Kidney capillary endothelial cell (primary cell): ENCODE measurements at places on chromosomes 12 and 14.

- peak; percentile 60 for DNase-seq
Observed at GRCh38 chr14:100384819-100385813, 62.0 kb downstream of the SLC25A47 start.

GRCh38 chr14:76936483-76936882 lies 92.0 kb downstream of the IRF2BPL start:
- no peak for DNase-seq

DNA sequence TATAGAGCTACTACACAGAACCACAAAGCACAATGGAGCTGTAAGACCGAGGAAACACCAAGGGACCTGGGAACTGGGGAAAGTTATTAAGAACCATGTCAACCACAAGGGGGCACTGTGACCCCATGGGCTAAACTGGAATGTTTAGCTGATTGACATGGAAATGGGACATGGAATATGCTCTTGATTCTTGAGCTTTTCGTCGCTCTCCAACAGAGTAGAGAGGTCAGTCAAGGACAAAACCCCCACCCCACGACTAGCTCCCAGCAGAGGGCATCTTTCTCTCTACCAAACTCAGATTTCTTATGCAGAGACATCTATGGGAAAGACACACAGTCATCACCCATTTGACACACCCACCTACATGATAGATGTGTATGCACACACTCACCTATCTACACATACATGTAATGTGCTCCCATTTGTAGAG lies 10.1 kb downstream of the NDRG2 start:
- DNase-seq = peak; percentile 78

- no peak for DNase-seq
Observed at GRCh38 chr14:63277591-63278183, 41.0 kb downstream of the GPHB5 start.

DNA sequence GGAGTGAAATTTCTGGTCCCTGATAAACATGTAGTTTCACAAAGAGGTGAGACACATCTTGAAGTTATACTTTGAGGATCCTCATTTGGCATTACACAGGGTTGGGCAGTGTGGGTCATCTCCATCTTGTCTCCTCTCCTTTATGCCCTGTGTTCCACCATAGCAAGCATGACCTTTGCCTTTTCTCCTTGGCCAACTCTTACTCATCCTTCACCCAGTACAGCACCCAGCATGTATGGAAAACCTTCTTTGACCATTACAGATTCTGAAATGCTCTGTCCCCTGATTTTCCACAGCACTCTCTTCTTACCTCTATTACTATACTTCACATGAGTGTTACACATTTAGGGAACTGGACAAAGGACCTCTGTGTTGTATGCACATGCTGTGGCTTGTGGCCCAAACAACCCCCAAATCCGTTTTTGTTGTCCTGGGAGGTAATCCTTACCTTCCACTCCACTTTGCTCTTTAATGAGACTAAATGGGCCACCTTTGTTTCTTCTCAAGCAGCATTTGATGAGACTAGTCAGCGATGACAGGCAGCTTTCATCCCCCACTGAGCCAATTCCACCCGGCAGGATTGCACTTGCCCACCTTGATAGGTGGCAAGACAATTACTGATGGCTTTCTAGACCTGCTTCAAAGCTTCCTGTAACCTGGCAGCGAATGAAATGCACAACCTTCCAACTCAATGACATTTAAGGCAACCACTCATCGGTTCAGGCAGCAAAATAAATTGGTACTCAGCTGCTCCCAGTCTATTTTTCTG lies 163.5 kb downstream of the MON2 start:
- no peak for DNase-seq

- DNase-seq = peak; percentile 32
Observed at GRCh38 chr14:52741865-52742264, 11.9 kb downstream of the STYX start.

DNA sequence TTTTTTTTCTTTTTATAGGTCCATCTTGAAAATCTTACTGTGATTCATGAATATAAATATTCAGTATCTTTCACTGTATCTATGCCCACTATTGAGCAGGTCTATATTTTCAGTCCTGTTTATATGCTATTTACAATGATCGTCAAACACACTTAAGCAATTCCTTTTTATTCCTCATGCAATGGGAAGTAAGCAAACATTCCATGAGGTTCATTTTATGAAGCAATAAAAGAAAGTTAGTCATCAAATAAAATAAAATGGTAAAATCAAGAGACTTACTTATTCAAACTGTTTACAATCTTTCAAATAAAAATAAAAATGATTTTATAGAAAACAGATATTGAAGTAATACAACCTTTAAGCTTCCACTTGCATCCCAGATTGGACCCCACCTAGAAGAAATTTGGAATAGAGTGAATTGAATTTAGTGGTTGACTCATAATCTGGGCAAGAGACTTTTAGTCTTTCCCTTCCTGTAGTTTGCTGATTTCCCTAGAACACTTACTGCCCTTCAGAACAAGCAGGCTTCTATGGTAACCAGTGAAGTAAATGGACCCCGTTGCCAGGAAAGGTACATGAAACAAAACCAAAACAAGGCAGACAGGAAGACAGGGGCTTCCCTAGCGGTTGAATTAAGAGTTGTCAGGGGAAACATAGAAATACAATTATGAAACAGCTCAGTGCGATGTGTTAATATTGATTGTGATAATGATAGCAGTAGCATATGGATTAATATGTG lies 241.0 kb upstream of the ATP2B1 start:
- peak; percentile 72 for DNase-seq

GRCh38 chr12:96886998-96887677 lies 19.9 kb upstream of the NEDD1 start:
- no peak for DNase-seq
